ENCODE measurements at places on chromosomes 1 and 21.
A peak's percentile ranks its signal among the peaks of the same experiment; 100 is the strongest.

DNA sequence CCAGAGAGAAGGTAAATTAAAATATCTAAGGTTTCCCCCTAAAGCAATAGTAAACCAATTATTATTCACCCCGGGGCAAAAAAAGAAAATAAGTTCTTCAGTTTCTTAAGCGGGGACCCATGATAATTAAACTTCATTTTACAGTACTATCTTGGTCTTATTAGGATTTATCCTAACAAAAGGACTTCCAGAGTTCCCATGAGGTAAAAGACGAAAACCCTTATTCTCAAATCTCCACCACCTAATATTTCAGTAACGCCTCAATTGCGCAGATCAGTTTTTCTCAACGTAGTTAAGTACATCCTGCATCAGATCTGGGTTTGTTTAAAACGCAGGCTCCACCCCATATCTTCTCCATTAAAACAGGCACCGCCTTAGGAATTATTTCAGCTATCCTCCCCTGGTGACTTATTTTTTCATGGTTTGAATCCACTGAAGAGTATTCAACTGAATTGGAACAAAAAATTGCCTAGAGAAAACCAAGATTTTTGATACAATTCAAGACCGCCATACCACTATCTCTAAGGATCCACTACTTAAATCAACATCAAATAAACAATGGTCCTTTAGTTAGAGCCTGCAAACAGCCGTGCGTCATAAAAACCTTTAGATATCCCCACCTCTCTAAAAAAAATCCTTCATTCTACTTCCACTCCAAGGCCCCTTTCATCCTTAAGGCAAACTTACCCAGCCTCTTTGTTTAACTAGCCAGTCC lies 1.7 kb downstream of the MCL1 start:
- no peak for DNase-seq

DNA sequence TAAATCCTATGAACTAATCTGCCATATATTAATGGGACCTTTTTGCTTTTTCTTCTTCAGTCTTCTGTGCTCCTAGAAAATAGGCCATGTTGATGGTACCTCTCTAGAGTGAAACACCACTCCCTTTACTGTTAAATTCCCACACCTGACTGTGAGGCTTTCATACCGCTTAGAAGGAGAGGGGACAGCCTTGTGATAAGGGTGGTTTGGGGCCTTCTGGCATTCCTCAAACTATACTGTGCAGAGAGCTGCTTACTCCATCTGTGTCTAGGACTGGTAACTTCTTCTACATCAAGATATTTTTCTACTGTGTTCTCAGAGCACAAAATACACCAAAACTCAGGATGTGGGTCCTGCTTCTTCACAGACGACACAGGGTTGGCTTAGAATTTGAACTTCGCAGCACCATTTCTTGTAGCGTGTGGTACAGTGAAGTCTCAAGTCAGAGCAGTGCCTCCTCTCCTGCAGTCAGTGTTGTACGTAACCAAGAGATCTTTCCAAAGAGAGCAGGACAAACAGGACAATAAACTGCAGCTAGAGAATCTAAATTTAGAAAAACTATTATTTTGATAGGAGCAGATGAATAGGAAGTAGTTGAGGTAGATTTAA lies 43.8 kb downstream of the MACO1 start:
- DNase-seq, result no peak

GRCh38 chr1:94863919-94864318 lies 43.8 kb downstream of the SLC44A3 start:
- DNase-seq, result peak; percentile 71

DNA sequence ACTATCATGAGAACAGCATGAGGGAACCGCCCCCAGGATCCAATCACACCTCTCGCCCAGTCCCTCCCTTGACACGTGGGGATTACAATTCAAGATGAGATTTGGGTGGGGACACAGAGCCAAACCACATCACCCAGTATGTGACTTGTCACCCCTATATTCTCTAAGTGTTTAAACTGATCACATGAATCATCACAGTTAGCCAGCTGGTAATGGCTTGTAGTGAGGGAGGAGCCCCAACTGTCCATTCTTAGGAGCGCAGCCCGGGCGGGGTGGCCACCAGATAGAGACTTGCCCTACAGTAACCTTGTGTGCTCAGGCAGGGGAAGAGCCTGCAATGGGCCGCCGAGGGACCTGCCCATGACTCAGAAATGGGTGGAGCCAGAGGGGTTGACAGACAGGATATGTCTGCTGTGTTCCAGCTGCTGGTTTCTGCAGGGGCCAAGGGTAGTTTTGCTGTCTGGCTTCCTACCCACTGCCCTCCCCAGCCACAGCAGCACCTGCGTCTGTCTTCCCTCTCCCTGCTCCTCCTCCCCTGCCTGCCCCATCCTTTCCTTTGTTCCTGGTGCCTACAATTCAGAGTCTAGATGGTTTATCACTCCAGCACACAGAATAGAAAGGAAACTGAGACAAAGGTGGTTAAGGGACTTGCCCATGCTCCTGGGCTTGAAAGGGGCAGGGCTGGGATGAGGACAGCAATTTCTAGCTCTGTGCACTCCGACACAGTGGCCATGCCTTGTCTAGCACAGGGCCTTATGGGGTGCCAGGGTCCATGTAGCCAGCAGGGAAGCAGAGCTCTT lies 9.2 kb downstream of the ABCG1 start:
- DNase-seq, result peak; percentile 40

- DNase-seq, result no peak
These were observed 23.9 kb downstream of the INPP5B start for GRCh38 chr1:37922767-37923550.

- DNase-seq, result no peak
These were observed 60.8 kb downstream of the ARHGEF16 start for GRCh38 chr1:3515272-3515671.

All from pancreas (tissue), 10 donors.